ENCODE measurements at places on chromosomes 16 and 17.

- no peak for DNase-seq
Measured at GRCh38 chr17:44926821-44927525, 11.7 kb upstream of the GFAP start.

DNA sequence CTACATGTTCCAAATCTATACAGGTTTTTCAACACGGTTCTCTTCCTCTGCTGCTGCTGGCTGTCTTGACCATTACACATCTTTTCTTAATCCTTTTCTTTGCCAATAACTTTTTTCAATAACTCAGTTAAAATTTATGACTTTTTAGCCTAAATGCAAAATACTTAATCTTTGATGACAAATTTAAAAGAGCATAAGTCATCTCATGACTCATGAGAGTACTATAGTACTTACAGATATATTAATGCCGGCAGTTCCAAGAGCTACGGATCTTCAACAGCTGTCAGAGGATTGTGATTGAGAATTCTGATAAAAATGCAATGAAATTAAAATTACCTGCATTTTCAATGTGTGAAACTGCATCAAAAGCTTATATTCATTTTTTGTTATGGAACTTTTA, 105.5 kb downstream of the KPNA2 start:
- no peak for DNase-seq

- no peak for DNase-seq
Measured at GRCh38 chr17:42459256-42459800, 650 bp downstream of the ATP6V0A1 start.

- DNase-seq = no peak
Measured at GRCh38 chr17:68584581-68585303, 16.4 kb downstream of the FAM20A start.

DNA sequence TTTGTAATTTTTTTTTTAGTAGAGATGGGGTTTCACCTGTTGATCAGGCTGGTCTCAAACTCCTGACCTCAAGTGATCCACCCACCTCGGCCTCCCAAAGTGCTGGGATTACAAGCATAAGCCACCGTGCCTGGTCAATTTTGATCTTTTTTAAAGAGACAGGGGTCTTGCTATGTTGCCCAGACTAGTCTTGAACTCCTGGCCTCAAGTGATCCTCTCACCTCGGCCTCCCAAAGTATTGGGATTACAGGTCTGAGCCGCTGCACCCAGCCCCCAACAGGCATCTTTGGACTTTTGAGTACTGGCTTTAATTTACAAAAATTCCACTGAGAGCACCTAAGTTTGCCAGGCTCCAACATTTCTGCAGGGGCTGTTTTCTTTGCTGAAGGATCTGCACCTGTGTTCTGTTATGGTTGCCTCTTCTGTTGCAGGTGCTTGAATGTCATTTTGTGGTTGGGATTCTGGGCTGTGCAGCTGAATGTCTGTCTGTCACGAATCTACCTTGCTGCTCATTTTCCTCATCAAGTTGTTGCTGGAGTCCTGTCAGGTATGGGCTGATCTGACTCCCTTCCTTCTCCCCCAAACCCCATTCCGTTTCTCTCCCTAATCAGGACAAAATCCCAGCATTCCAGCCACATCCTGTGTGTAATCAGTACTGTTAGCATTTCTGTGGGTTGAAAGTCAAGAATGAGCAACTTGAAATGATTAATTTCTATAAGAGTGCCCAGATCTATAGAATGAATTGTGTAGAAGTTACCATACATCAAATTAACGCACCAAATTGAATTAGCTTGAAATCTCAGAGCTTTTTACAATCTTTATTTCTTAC, 8.5 kb downstream of the G6PC1 start:
- DNase-seq = no peak

DNA sequence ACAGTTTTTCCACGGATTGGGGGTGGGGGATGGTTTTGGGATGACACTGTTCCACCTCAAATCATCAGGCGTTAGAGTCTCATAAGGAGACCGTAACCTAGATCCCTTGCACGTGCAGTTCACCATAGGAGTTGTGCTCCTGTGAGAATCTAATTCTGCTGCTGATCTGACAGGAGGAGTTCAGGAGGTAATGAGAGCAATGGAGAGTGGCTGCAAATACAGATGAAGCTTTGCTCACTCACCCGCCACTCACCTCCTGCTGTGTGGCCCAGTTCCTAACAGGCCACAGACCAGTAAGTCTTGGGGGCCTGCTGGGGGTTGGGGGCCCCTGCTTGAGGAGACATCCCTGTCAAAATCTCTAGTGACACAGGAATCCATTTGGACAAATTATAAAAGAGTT, 29.8 kb downstream of the SLC39A11 start:
- DNase-seq = no peak

DNA sequence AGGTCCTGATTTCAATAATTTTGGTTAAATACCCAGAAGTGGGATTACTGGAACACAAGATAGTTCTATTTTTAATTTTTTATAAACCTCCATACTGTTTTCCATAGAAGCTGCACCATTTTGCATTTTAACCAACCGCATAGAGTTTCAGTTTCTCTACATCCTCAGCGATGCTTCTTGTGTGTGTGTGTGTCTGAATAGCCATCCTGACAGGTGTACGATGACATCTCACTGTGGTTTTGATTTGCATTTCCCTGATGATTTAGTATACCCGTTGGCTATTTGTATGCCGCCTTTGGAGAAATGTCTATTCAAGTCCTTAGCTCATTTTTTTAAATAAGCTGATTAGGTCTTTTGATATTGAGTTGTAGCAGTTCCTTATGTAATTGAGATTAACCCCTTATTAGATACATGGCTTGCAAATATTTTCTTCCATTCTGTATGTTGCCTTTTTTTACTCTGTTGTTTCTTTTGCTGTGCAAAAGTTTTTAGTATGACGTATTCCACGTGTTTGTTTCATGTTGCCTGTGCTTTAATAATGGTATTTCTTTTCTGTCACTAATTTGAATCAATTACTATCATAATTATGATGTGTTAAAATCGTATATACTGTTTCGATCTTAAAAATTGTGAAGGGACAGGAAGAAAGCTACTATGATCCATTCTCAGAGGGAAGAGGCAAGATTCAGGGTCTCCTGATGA, 227.2 kb upstream of the MON1B start:
- no peak for DNase-seq

- no peak for DNase-seq
Measured at GRCh38 chr16:87255866-87256265, 61.3 kb downstream of the C16orf95 start.

DNA sequence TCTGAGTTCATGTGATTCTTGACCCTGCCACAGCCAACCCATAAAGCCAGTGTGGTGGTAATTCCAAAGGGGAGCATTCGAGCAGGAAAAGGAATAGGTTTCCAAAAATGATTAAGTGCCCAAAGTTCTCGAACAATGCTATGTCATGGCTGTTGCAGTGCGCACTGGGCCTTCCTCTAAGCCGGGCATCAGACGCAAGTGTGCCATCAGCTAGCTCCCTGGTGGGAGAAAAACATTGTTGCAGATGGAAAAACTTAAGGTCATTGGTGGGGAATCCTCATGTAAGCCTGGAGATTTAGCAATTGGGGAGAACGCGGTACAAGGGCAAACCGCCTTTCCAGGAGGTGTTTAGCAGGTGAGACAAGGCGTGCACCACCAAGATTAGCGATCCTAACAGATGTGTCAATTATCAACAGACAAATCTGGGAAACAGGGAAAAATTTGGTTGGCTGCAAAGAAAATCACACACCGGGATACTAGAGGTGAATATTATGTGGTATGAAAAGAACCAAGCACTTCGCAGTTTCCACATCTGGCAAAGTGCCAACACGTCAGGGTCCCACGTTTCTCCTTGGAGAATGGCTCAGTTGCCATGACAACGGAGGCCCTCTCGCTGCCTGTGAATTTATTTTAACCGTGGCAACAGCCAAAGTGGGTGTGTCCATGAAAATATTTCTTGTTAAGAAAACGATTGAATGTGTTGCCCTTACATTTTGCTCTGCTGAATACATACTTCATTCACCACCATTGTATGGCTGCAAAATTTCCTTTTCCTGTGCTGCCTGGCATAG, 118.5 kb upstream of the CACNG5 start:
- no peak for DNase-seq

DNA sequence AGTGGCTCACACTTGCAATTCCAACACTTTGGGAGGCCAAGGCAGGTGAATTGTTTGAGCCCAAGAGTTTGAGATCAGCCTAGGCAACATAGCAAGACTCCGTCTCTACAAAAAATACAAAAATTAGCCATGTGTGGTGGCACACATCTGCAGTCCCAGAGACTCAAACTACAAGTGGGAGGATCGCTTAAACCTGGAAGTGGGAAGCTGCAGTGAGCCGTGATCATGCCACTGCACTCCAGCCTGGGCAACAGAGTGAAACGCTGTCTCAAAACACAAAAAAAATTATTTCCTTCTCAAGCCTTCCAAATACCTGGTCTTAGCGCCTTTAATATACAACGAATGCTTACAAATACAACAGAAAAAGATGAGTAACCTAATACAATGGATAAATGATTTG, 19.7 kb upstream of the CBX2 start:
- no peak for DNase-seq

DNA sequence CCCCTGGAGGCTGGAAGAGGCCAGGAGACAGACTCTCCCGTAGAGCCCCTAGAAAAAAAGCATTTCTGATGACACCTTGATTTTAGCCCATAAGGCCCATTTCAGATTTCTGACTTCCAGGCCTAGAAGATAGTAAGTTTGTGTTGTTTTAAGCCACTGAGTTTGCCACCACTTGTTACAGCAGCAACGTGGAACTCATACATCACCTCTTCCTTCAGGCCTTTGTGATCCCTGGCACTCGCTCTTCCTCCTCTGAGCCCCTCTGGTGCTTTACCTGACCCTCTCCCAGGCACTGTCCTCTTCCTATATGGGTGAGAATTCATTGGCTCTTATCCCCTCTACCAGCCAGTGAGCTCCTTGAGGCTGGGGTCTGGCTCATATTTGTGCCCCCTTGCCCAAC, 18.7 kb upstream of the KRT19 start:
- DNase-seq = no peak

DNA sequence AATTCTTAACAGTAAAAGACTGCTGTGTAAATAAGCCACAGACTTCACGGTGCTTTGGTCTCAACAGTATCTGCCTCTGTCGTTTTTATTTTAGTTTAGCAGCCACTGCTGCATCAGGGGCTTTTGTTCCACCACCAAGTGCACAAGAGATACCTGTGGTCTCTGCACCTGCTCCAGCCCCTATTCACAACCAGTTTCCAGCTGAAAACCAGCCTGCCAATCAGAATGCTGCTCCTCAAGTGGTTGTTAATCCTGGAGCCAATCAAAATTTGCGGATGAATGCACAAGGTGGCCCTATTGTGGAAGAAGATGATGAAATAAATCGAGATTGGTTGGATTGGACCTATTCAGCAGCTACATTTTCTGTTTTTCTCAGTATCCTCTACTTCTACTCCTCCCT, 7.9 kb downstream of the HERPUD1 start:
- no peak for DNase-seq

- no peak for DNase-seq
Measured at GRCh38 chr17:41549596-41550039, 21.5 kb upstream of the KRT19 start.

- DNase-seq = no peak
Measured at GRCh38 chr17:10107316-10108165, 90.9 kb downstream of the GAS7 start.
